ENCODE measurements at places on chromosomes 1 and 21.

GRCh38 chr1:178262120-178262500 is 168.2 kb downstream of the RASAL2 start:
- no peak for DNase-seq

DNA sequence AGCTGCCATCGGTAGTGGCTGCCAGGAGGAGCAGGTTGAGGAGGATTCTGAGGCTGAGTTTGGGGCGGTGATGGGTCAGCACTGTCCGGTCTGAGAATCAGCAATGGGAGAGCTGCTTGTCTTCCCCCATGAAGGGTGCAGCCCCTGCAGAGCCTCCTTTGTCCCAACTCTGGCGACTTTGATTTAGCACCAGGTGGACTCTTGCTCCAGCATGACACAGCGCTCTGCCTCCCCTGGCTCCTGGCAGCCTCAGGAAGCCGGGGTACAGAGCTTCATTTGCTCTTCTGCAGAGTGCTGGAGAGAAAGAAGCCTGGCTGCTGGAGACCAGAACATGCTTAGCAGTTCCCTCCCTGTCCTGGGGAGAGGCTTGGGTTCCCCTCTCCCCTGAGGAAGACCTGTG is 13.3 kb downstream of the ZDHHC18 start:
- DNase-seq: no peak

DNA sequence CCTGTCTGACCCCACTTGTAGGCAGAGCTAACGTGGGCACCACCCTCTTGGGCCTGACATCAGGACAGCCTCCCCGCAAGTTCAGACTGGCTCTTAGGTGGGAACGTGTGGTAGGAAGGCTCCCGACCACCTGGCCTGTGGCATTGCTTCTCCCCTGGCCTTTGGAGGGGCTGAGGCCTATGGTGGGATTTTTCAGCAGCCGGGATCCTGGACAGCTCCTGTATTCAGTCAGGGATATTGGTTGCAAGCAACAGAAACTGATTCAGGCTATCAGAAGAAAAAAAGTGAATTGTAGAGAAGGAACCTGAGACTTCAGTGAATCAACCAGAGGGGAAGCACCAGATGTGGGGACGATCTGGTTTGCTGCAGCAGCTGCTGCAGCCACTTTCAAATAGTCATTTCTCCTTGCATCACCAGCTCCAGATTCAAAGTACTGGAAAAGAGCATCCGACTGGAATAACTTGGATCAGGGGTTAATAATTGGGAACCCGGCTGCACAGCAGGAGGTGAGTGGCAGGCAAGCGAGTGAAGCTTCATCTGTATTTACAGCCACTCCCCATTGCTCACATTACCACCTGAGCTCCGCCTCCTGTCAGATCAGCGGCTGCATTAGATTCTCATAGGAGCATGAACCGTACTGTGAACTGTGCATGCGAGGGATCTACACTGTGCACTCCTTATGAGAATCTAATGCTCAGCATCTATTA is 5.9 kb downstream of the RNF186 start:
- no peak for DNase-seq

DNA sequence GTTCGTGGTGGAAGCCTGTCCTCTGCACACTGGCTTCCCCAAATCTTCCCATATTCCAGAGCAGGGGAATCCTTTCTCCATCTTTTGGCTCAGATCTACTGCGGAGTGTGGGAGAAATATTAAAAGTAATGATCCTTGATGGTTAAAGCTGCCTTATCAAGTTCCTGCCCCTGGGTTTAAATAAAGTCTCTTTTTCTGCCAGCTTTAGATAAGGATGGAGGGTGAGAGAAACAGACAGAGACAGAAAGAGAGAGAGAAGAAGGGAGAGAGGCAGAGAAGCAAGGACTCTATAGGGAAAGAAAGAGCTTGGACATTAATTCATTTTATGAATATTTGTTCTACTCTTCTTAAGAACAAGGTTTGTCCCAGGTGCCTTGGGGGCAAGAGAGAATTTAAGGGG is 98.0 kb downstream of the KCNJ15 start:
- DNase-seq: no peak

GRCh38 chr21:43024439-43025136 is 50.2 kb downstream of the PKNOX1 start:
- DNase-seq: no peak

- no peak for DNase-seq
Measured at GRCh38 chr1:5856246-5856815, 135.9 kb downstream of the NPHP4 start.

- peak; percentile 32 for DNase-seq
Measured at GRCh38 chr1:154975409-154976059, 1.1 kb downstream of the CKS1B start.

- DNase-seq: no peak
Measured at GRCh38 chr1:231059566-231060193, 19.6 kb upstream of the FAM89A start.

- peak; percentile 100 for DNase-seq
Measured at GRCh38 chr1:32817159-32817814, at the start of the genes S100PBP and YARS1. Gene S100PBP (plus strand): TSS chr1:32817653. CDS start chr1:32826100, 8,447 bp downstream. Gene YARS1 (minus strand): TSS chr1:32817358. CDS start chr1:32817244, 114 bp downstream.

DNA sequence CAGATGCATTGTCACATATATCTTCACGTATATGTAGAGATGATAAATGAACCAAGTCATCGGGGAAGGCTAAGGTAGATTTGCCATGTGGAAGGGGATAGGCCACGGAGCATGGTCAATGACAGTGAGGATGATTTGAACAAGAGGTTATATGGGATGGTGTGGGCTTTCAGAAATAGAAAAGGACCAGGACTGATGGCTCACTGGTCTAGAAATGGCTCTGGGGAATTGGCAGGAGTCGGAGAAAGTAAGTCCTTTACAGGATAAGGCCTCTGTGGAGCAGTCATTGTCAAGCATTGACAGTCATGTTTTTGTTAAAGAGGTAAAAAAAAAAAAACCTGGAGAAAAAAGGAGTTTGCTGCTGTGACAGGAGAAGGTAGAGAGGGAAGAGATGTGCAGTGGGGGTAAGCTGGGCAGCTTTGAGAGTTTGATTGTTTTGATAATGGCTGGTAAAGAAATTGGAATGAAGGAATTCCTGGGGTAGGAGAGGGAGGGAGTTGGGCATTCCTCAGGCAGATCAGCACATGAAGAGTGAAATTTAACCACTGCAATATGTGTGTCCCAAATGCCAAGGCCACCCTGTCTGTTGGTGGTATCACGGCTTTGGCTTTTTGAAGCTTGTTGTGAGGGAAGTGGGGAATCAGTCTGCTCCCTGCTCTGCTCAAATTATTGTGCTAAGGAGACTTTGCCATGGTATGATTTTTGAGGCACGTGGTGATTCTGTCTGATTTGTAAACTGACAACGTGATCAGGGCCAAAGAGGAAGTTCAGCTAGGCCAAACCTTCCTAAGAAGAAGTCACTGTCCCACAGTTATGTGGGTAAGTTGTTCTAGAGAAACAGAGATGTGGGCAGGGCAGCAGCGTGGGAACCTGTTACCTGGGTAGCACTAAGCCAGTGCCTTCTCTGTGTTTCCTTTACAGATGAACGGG is 26.0 kb downstream of the MACF1 start:
- DNase-seq: no peak

DNA sequence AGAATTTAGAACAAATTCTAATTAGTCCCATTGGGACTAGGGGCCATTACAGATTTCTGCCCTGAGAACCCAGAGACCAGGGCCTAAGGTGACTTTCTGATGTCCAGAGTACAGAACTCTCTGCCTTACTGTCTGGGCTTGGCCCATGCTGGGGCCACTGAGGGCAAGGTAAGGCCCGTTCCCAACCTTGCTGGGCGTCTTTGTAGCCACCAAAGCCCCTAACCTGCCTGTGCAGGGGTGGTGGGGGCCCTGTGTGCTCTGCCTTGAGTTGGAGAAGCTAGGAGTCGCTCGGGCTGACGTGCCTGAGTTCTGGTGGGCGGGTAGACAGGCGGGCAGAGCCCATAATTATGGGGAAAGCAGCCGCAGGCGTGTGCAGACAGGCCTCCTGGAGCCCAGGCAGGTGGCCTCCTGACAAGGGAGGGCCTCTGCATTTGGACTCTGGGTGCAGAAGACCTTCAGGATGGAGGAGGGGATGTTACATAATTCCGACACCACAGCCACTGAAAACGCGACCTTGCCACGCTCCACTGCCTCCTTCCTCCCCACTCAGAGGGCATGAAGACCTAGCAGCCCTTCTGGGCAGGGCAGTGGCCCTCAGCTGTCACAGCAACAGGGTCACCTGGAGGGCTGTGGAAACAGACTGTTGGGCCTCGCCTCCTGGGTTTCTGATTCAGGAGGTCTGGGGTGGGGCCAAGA is 239.9 kb upstream of the TMEM51 start:
- no peak for DNase-seq

DNA sequence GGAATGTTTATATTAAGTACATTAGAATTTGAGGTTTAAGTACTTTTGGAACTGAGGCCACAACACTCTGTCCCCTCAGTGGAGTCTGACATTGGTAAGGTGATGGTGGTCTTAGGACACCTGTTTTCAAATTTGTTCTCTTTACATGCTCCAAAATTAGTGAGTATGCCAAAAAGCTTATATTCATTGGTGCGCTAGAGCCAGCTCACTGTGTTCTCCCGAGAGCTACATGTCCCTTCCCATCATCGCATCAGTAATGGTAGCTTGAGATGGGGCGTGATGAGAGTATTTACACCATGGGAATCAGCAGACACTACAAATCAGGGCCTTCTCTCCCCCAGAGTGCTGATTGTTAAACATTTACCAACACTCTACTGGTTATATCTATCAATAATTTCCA is 19.5 kb downstream of the ETS2 start:
- no peak for DNase-seq

DNA sequence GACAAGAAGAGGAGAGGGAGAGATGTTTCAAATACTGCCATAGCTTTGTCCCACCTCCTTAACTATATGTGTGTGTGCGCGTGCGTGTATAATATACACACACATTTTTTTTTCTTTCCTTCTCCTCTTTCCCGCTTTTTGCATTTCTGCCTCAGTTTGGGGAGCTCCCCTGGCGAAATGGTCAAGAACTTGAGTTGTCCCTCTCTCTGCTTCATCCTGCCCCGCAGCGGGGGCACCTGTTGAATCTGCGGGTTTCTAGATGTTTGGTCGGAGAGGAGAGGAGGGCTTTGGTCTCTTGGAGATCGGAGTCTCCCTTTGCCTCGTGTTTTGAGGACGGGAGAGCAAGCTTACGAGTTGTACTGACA is 504 bp downstream of the SCCPDH start:
- DNase-seq: no peak

DNA sequence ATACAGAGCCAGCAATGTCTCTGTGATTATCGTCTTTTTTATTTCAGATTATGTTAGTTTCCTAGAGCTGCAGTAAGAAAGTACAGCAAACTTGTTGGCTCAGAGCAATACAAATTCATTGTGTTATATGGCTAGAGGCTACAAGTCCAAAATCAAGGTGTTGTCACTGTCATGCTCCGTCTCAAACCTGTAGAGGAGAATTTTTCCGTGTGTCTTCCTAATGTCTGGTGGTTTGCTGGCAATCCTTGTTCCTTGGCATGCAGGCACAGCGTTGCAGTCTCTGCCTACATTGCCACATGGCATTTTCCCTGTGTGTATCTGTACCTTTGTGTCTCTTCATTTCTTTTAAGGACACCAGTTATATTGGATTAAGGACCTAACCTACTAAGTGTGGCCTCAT is 244.4 kb downstream of the LRRIQ3 start:
- no peak for DNase-seq

DNA sequence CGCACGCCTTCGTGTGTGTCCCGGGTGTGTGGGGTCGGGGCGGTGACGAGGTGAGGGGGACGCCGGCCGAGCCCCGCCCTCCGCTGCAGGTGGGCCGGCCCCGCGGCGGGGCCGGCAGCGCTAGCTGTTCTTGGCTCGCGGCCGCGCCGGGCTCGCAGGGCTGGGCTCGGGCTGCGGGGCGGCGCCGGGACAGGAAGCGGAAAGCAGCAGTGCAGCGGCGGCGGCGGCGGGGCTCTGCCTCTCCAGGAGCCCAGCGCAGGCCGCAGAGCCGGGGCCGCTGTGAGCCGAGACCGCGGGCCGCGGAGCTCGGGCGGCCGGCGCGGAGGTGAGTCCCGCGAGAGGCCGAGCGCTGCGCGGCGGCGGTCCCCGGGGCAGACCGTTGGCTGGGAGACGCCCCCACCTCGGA is at the start of gene VANGL1:
Gene VANGL1 (plus strand): TSS at position 209 of the 406 bp plus-strand sequence. CDS start 9,444 bp downstream, outside the sequence.
- no peak for DNase-seq

GRCh38 chr1:45414746-45415145 is 74.5 kb upstream of the MUTYH start:
- DNase-seq: no peak

DNA sequence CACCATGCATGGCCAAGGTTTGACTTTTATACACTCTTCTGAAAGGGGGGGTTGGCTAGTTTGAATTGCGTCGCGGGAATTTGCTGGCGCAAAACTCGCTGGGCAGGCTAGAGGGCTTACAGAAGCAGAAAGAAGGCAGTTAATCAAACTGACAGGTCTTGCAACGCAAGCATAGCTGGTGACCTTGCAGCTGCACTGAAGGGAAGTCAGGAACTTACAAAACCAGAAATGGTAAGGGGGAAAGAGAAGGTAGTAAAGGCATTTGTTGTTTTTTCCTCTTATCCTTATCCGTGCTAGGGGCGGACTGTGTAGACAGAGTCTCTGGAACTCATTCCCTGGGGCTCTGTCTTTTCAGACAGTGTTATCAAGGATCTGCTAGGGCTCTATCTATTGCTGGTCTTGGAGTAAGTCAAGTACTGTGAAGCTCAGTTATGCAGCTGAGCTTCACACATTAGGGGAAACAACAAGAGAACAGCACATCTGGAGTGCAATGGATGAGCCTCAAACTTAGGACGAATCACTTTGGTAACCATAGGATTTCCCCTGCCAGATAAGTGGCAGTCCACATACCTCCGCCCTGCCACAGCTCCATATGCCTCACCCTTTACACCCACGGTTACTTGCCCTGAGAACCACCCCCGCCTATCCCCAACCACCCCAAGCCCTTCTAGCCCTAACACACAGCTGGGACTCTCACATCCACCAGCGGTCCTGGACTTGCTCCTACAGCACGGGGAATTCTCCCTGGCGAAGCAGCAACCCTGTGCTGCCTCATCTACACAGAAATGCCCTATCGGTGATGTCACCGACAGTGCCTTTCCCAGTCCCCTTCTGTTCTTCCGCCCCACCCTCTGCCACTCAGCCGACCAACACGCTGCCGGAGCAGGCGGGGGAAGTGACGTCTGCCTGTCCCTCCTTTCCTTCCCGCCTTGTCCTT is 251.4 kb downstream of the FAM72C start:
- no peak for DNase-seq

DNA sequence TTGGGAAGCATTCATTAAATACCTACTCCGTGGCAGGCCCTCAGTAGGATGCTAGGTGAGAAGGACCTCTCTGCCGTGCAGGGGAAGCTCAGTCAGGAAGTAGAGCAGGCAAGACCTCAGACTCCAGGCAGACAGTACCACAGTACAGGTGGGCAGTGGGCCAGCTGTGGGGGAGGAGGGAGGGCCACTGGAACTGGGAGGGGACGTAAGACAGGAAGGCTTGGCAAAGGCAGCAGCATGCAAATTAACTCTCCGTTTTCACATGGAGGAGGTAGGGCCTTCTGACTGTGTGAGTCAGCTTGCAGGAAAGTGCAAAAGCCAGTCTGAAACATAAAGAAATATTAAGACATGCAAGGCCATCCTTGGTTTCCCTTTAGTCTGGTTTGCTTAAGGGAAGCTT is 157.7 kb downstream of the TRIM33 start:
- DNase-seq: no peak

DNA sequence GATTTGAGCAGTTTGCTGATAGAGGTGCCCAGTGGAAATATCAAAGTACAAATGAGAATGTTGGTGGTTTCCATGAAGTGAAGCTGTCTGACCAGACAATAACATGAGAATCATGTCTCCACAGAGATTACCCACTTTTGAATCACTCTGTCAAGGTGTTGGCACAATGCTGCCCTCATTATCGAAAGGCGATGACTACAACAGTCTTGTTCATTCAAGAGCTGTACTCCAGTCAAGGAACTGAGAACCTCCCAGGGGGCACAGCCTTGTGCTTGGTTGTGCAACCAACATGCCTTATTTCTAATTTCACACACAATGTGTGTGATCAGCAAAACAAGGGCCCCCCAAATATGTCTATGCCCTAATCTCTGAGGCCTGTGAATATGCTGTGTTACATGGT is 35.7 kb downstream of the ETS2 start:
- DNase-seq: no peak
